ENCODE measurements at places on chromosomes 3 and 15.

GRCh38 chr3:37028329-37028728 lies 35.0 kb downstream of the MLH1 start:
- no peak for DNase-seq

GRCh38 chr3:194675680-194676079 lies 3.7 kb upstream of the LSG1 start:
- DNase-seq: no peak

GRCh38 chr3:158711886-158712285 lies 20.4 kb downstream of the RARRES1 start:
- DNase-seq: no peak

- no peak for DNase-seq
Measured at GRCh38 chr15:87589134-87589533, 667.4 kb downstream of the NTRK3 start.

DNA sequence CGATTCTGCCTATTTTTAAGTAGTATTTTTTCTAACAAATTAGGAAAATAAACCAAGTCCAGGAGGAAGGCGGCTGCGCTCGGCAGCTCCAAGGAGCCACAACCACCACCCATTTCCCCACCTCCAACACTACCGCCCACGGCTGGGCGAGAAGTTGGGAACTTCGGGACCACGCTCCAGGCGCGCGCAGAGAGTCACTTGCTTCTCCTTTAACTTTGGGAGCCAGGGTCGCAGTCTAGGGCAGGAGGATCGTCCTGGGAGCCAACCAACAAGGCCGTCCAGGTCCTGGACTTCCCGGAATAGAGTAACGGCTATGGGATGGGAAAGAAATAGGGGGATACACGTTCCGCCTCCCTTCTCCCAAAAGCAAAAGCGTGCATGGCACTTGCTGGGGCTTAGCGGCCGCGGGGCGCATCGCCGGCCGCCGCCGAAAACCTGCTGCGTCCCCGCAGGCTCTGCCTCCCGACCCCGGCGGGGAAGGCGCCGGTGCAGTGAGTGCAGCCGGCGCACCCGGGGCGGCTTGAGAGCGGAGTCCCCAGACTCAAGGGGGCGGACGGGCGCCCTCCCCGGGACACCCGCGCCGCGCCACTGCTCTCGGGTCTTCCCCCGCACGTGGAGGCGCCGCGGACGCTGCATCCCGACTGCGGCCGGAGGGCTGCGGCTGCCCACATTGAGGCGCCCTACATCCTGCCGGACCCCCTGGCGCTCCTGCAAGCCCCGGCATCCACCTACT lies 699 bp downstream of the MEGF11 start:
- peak; percentile 26 for DNase-seq

DNA sequence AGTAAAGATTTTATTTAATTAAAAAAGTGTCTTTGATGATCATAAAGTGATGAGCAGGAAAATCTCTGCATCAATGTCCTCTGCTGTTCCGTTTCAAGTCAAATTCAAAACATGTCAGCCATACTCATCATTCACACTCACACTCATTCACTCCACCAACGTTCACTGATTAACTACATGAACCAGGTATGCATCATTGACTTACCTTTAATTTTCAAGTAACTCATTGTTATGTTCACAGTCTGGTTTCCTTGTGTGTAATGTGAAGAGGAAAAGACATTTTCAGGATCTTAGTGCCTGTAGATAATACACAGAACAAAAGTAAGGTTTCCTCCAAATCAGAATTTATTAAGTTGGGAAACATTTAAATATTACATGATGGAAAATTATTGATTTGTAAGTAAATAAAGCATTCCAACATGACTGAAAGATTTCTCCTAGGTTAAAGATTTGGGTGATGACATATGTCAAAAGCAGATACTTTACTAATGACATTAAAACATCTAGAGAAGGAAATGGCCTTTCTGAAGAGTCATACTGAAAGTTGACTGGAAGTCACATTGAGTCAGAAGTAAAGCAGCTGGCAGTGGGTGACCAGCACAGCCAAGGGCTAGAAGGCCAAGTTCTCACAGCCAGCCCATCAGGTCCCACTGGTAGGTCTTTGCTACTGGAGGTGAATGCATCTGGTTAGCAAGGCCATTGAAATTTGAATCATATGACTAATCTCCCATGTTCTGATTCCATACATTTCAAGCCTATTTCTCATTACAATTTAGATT lies 251.9 kb downstream of the CDIN1 start:
- DNase-seq: no peak

DNA sequence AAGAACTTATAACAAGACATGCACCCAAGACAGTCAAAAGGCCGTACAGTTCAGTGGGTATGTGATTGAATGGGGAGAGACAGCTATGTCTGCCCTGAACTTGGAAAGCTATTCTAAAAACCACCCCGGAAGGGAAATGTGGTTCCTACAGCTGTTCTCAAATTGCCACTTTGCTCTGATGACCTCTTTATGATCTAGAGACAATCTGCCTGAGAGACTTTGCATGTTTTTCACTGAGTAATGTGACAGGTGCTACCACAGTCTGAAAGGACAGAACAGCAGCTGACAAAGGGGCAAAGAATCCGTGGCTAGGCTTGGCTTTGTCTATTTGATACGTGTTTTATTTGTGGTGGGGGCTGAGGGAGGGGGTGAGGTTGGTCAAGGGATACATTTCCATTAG lies 148.3 kb upstream of the NPHP3 start:
- DNase-seq: no peak

- DNase-seq: no peak
Measured at GRCh38 chr3:183185696-183186095, 23.2 kb upstream of the LAMP3 start.

- no peak for DNase-seq
Measured at GRCh38 chr3:134929976-134930375, 134.9 kb downstream of the EPHB1 start.

- DNase-seq: peak; percentile 29
Measured at GRCh38 chr15:78873793-78874765, 1.4 kb downstream of the MORF4L1 start.

DNA sequence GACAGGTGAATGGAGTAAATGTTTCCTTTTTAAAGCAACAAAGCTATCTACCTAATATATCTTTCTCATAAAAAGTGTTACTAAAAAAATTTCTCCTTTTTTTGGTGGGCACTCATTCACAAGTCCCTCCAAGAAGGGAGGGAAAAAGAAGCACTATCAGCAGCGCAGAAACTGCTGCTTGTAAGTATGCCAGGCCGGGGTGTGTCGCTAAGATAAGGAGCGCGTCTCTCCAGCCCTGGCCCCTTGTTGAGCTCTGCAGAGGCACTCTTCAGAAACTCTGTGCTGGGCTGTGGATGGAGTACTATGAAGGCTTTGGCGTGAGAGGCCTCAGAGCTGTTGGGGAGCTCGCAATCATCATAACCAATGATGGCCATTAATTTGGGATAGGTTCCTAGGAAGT lies 49.1 kb downstream of the ZDHHC3 start:
- DNase-seq: no peak

DNA sequence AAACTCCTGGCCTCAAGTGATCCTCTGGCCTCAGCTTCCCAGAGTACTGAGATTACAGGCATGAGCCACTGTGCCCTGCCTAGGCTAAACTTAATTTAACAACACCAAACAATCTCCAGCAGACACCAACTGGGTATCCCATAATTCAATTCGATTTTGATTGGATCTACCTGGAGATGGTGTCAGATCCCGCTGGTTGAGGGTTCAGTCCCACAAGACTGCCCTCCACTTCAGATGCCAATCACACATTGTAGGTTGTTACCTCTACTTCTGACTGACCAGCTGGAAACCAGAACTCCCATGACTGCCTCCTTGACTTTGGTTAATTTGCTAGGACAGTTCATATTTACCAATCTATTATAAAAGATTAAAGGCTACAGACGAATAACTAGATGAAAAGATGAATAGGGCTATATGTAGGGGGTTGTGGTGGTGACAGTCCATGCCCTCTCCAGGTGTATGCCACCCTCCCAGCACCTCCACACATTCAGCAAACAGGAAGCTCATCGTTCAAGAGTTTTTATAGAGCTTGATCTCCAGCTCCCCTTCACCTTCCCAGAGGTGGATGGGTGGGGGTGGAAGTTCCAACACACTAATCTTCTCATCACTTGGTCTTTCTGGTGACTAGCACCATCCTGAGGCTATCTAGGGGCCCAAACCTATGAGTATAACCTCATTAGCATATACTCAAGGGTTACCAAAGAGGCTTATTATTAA lies 9.3 kb downstream of the B2M start:
- DNase-seq: no peak

DNA sequence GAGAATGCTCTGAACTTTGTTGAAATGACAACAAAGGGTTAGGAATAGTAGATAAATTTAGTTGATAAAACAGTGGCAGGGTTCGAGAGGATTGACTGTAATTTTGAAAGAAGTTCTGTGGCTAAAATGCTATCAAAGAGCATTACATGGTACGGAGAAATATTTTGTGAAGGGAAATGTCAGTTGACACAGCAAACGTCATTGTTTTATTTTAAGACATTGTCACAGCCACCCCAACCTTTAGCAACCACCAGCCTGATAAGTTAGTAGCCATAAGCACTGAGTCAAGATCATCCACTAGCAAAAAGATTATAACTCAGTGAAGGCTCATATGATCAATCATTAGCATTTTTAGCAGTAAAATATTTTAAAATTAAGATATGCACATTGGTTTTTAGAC lies 8.7 kb upstream of the ST3GAL6 start:
- no peak for DNase-seq

GRCh38 chr3:197343656-197344408 lies 45.4 kb upstream of the DLG1 start:
- DNase-seq: no peak

DNA sequence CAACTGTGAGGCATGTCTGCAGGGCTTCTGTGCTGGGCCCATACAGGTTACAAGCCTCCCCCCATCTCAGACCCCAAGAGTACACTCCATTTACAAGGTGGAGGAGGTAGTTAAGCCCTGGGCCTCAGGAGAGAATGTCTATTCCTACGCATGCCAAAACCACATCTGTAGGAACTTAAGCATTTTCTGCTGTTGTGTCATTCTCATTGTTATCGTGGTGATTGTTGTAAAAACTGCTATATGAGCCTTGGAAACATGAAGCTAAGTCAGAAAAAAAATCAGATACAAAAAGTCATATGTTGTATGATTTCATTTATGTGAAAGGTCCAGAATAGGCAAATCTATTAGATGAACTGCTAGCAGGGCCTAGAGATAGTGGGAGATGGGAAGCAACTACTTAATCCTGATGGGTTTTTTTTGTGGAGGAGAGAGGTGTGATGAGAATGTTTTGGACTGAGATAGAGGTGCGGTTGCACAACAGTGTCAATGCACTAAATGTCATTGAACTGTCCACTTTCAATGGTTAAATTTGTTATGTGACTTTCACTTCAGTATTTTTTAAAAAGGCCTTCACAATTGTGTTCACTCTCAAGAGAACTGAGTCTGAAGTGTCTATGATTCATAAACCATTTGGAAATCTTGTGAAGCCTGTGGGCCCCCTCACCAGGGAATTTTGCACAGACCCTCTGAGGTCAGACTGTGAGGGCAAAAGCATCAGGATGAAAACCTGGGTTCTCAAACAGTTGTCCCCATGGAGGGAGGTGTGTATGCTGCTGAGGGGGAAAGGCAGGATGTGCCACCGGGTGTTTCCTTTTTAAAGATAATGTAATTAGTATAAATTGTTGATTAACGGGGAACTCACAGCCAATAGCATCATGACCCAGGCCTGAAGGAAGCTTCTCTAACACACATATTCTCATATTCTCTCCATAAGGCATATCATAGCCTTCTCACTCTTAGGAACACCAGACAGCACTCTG lies 3.2 kb downstream of the RTP3 start:
- DNase-seq: no peak

GRCh38 chr15:98017150-98017964 lies 56.9 kb downstream of the ARRDC4 start:
- no peak for DNase-seq

GRCh38 chr15:52521682-52522081 lies 7.0 kb downstream of the MYO5A start:
- no peak for DNase-seq

- no peak for DNase-seq
Measured at GRCh38 chr3:165837058-165837525, at the start of gene BCHE. TSS of gene BCHE (minus strand) at chr3:165837423. CDS start at chr3:165831033, 6,390 bp downstream.

- DNase-seq: no peak
Measured at GRCh38 chr3:89654031-89654430, 546.6 kb downstream of the EPHA3 start.

DNA sequence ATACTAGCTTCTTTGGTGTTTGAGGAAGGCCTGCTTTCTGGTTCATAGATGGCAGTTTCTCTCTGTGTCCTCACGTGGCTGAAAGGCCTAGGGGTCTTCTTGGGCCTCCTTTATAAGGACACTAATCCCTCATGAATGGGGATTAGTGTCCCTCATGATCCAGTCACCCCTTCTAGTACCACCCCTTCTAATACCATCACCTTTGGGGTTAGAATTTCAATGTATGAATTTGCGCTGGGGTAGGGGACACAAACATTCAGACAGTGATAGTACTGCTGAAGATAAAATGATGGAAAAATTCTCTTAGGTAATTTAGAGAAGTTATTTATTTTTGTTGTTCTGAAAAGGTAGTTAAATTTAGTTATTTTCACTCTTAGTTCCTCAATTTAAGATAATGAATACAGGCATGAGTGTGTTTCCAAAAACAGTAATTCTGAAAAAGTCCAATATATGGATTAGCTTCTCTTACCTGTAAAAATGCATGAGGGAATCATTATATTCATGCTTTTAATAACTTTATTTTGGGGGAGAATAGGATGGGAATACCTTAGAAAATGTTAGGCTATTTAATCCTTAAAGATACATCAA lies 103.6 kb downstream of the FNDC3B start:
- DNase-seq: no peak

DNA sequence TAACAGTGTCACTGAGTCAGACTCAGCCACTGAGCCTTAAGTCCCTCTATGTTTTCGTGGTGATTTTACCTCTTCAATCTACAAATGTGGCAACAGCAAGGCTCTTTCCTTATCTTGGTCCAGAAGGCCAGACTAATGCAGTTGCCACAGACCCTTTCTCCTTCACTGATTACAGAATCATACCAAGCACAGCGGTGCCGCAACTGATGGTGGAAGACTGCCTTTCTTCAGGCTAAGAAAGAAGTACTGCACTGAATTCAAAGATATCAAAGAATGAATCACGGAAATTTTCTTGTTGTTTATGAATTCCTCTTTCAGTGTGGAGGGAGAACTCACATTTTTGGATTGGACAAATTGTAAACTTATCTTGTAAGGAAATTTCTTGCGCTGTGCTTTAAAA lies 18.6 kb downstream of the DCP1A start:
- DNase-seq: no peak

DNA sequence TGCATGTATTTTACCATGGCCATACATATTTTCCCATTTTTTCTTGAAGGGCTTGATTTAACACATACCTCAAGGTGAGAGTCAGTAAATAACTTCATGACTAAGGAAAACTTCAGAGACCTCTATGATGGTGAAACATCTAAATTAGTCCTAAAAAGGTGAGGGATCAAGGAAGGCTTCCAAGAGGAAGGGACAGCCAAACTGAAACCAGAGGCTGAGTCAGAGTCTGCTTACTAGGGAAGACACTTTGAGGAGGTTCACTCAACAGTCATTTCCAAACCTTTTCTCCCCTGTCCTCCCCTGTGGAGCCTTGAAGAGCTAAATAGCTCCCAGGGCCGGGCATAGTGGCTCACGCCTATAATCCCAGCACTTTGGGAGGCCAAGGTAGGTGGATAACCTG lies 206.6 kb downstream of the SHQ1 start:
- no peak for DNase-seq

All from activated naive CD4-positive, alpha-beta T cell treated with anti-CD3 and anti-CD28 coated beads, Interleukin-2, amount 50 U/mL, for 16 hours (primary cell).